ENCODE measurements at places on chromosomes 1 and 21. TPM values are rescaled to one million over a fixed set of nuclear protein-coding genes. Genes with fewer than 3 reads are reported as not detected.

GRCh38 chr1:45522324-45523104 is 830 bp upstream of the PRDX1 start:
- DNase-seq: no peak

DNA sequence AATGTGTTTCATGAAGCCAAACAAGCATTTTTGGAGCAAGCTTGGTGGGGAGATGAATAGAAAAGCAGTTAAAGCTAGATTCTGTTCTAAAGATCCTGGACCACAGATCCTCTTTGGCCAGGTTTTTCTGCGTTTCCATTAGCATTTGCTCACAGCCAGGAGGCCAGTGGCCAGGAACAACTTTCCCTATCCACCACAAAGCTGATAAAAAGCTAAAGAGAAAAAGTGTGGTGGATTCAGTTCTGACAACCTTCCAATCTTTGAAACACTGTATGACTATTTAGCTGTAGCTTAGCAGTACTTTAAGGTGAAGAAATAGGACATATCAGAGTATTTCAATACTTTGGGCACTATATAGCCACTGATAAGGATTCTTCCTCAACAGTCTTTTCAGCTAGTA is 3.0 kb upstream of the NEK7 start:
- no peak for DNase-seq

- DNase-seq: no peak
These were observed 428.6 kb upstream of the BRINP3 start for GRCh38 chr1:190906206-190906725.

Gene NIBAN1
- 9.6 TPM for total RNA-seq

GRCh38 chr1:73576083-73576482 is 621.9 kb downstream of the LRRIQ3 start:
- DNase-seq: no peak

GRCh38 chr1:46517932-46518498 is 28.4 kb downstream of the DMBX1 start:
- DNase-seq: no peak

- DNase-seq: no peak
These were observed 7.9 kb downstream of the RPL11 start for GRCh38 chr1:23699280-23700179.

DNA sequence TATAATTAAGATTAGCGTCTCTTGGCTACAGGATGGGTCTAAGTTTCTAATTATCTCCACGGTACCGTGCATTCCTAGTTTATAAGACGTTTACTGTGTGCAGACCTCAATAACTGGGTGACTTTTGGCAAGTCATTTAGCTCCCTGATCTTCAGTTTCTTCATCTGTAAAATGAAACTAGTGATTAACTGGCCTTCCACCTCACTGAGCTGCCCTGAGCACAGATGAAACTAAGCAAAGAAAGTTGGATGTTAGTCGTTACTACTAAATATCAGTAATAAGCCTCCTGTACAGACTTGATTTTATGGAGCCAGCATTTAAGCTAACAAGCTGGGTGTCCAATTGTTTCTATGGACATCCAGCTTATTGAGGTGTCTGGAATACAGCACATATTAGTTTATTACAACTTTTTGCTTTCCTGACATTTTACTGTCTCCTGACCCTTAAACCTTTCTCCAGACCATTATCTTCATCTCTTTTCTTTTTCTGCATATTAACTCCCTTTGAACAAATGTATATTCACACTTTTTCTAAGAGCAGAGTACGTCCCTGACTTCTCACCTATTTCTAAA is 1.1 kb downstream of the CR2 start:
- DNase-seq: no peak

DNA sequence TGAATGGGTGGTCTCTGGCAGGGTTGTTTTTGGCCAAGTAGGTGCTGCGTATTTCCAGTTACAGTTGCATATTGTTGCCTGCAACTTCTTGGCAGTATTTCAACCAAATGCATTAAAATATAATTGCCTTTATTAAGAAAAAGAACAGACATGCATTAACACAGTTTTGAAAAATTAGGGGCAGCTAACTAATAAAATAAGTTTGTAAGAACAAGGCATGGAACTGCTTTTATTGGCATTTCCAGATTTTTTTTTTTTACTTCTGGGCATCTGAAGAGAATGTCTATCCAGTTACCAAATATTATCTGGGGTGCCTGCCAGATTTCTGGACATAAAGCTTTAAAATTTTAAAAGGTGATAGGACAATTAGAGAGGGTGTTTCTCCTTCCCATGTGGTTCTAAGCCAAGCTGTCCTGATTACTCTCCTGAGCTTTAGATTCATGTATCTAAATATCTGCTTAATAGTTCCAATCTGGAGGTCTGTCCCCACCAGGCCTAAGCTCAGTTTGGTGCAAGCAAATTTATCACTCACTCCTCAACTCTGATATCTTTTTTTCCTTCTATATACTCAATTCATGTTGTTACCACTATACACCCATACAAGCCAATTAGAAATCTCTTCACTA is 553.3 kb upstream of the USP24 start:
- DNase-seq: no peak

GRCh38 chr1:59076612-59077011 is 220.3 kb upstream of the FGGY start:
- peak; percentile 60 for DNase-seq

All from dermis blood vessel endothelial cell (primary cell).